ENCODE measurements at places on chromosomes 5 and 9.
A peak's percentile ranks its signal among the peaks of the same experiment; 100 is the strongest.

- peak; percentile 5 for DNase-seq
These were observed 475 bp downstream of the WDR5 start for GRCh38 chr9:134136118-134136995.

DNA sequence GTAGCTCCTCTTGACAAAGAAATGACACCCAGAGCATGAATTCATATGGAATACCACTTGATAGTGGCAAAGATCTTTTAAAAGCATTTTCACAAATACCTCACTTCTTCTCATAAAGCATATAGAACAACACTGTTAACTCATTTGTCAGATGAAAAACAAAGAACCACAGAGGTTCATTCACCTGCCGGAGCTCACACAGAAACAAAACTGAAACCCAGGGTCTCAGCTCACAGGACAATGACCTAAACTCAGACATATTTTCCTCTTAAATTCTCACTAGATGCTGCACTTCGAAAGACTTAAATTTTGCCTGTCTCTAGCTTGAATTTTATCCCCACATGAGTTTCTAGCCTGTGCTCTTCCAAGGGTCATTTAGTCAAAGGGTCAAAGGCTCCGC is 339.0 kb downstream of the KCNN2 start:
- DNase-seq = no peak

DNA sequence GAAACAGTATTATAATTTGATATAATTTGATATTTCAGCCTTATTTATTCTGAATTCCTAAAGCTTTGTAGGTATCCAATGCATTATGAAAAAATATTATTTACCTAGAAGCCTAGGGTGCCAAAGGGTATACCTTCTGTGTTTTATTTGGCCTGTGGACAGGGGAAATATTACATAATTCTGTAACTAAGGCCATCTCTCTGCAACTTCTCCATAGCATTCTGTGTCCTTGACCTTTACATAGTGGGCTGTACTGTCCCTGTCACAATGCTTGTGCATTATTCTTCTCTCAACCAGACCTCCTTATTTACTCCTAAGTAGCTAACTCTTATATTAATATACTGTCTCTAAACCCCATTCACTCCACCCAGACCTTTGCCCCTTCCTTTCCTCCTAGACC is 57.0 kb upstream of the RANBP6 start:
- no peak for DNase-seq

GRCh38 chr5:159096924-159097783 is 2.6 kb downstream of the EBF1 start:
- DNase-seq = no peak

- no peak for DNase-seq
These were observed 18.5 kb downstream of the OR2V1 start for GRCh38 chr5:181112476-181112875.

DNA sequence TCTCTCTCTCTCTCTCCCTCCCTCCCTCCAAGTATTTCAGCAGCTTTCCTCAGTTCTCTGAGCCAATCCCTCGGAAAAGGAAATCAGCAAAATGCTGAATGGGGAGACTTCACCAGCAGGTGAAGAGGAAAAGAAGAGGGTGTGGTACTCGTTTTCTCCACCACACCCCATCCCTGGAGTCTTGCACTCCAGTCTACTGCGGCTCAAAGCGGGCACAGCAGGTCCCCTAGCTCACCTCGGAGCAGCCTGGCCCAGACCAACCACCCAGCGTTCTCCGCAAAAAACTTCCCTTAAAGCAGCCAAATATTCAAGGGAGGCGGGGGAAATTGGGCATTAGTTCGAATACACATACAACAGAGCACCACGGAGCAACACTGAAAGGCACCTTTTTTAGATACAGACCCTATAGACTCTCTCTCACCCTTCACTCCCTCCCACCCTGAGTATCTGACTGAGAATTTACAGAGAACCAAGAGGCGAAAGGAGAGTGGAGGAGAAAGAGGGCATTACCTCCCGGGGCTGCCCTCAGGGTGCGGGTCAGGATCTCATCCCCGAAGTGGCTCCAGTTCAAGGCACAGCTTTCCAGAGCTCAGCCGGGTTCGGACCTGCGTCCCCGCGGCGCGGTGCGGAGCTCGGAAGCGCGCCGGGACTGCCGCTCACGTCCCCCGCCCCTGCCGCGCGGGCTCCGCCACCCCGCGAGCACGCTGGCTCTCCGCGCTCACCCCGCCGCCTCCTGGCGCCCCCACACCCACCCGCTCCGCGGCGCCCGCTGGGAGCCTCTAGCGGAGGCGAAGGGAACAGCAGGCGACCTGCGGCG is 1638.5 kb upstream of the C9orf72 start:
- DNase-seq = peak; percentile 9

DNA sequence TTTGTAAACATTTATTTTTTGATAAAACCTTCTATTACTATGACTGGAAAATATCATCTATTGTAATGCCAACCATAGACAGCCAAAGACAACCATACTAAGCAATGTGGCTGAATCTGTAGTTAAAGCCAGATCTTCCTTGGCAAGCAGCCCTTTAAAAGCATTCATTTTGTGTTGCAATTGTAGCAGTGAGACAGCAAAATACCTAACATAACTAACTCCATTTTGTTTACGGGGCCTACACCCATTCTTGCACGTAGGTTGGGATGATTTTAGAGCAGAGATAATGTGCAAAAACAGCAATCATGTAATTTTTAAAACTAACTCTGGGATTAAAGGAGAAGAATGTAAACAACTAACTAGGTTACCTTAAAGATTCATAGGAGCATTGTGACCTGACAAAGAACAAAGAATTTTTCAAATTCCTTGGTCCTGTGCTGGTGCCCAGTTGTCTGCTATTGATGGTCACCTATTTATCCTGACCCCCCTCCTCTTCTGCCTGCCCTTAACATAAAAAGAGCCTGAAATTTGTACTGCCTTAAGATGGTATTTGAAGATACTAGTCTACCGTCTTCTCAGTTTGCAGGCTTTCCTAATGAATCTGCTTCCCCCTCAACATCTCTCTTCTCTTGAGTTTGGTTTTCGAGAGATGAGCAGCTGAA is 10.6 kb downstream of the IFNA1 start:
- no peak for DNase-seq

- DNase-seq = no peak
These were observed 2.5 kb downstream of the SLC6A18 start for GRCh38 chr5:1227667-1228066.

- no peak for DNase-seq
These were observed 16.6 kb downstream of the OLFM1 start for GRCh38 chr9:135103931-135104639.

- DNase-seq = peak; percentile 77
These were observed 38.3 kb upstream of the CKMT2 start for GRCh38 chr5:81194633-81195334.

DNA sequence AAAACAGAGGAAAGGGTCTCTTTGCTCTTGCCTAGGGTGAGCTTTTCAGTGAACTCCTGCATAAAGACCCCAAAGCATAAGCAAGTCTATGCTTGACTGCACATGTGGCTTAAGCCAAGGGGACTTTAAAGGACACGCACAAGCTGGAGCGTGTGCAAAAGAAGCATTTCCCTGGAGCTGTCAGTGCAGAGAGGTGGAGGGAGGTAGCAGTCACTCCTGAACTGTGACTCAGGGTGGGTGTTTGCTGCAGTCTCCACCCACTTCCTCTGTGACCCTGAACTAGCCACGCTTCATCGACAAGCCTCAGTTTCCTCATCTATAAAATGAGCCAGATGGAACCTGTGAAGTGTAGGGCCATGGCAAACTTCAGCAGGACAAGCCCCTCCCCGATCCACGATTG is 72.4 kb downstream of the PDZD2 start:
- DNase-seq = no peak
